ENCODE measurements at places on chromosomes 5 and 9.

DNA sequence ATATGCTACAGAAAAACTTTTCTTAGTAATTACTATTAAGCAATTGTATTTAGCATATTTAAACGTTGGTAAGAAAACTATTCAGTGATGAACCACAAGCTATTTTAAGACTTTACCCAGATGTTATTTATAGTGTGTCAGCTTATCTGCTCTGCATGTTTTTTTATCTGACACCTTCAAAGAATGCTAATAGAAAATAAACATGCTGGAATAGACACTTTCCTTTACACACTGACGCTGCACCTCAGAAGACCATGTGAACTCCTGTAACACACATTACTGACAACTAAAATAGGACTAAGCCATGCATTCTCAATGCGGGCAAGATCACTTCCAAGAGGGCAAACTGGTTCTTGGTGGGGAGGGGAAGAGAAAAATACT, 38.3 kb downstream of the FNIP1 start:
- H3K4me1 ChIP-seq = no peaks in the 10 kb centered on the region
- no peaks in the 10 kb centered on the region for H3K27me3 ChIP-seq
- no peak overlapping the region for H3K4me3 ChIP-seq
- no peaks in the 10 kb centered on the region for H3K36me3 ChIP-seq
- no peak overlapping the region for H3K27ac ChIP-seq

DNA sequence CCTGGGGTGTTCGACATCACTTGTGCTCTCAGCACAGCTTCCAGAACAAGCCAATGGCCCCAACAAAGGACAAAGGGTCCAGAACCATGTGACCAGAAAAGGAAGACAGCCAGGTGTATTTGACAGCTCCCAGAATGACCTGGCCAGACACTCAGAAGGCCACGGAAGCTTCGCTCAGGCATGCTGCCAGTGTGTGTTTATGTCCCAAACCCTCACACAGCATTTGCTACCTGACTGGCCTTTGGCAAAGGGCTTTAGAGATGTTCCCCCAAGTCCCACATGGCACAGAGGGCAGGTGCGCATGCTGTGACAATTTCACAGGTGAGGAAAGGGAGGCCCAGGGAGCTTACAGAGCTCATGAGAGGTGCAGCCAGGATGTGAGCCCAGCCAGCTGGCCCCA, 39.5 kb downstream of the MED10 start:
- H3K27me3 ChIP-seq = no peaks in the 10 kb centered on the region
- DNase-seq = no peak
- H3K27ac ChIP-seq = no peak overlapping the region
- no peaks in the 10 kb centered on the region for H3K36me3 ChIP-seq
- no peaks in the 10 kb centered on the region for H3K4me1 ChIP-seq

- no peak for DNase-seq
- H3K27ac ChIP-seq = no peak overlapping the region
- no peak overlapping the region for H3K4me3 ChIP-seq
- peaks cover 48% of the 10 kb centered on the region for H3K4me1 ChIP-seq
- H3K27me3 ChIP-seq = no peaks in the 10 kb centered on the region
Measured at GRCh38 chr9:33436445-33436844, 10.9 kb downstream of the AQP3 start.

- no peak overlapping the region for H3K27ac ChIP-seq
- no peak overlapping the region for H3K4me3 ChIP-seq
- no peaks in the 10 kb centered on the region for H3K36me3 ChIP-seq
- no peaks in the 10 kb centered on the region for H3K4me1 ChIP-seq
- H3K27me3 ChIP-seq = no peaks in the 10 kb centered on the region
- DNase-seq = no peak
Measured at GRCh38 chr9:121892706-121893105, 200.4 kb downstream of the TTLL11 start.

GRCh38 chr5:146748533-146748932, 130.0 kb downstream of the PPP2R2B start:
- H3K27me3 ChIP-seq = no peaks in the 10 kb centered on the region
- H3K4me1 ChIP-seq = no peaks in the 10 kb centered on the region
- no peak for DNase-seq
- no peaks in the 10 kb centered on the region for H3K36me3 ChIP-seq

GRCh38 chr5:83608122-83608521, 112.5 kb downstream of the HAPLN1 start:
- no peak overlapping the region for H3K4me3 ChIP-seq
- H3K27ac ChIP-seq = no peak overlapping the region

- no peak overlapping the region for H3K27ac ChIP-seq
- no peaks in the 10 kb centered on the region for H3K27me3 ChIP-seq
- no peaks in the 10 kb centered on the region for H3K36me3 ChIP-seq
- no peak overlapping the region for H3K4me3 ChIP-seq
Measured at GRCh38 chr5:107519900-107520354, 150.8 kb downstream of the EFNA5 start.

DNA sequence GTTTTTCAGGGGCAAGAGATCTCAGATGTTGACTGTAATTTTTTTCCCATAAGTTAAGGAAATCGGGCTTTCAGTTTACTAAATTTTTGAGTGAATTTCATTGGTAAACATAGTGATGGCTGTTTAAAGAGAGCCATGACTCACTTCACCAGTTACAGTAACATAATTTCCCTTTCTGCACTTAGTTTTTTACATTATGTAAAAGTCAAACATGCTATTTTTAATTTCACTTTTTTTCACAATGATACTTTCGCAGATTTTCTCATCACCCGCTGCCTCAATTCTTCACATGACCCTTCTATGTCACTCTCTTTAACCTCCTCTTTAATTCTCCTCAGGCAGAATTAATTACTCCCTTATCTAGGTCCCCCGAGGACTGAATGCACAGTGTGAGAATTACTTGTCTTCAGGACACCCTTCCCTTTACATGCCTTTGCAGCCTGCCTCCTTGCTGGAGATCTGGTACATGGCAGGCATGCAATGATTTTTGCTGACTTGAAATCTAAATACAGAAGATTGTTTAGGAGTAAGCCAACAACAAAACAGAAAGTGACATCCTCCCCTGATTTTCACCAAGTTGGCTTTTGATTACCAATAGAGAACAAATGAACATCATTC, 217.5 kb upstream of the S1PR3 start:
- DNase-seq = no peak
- no peaks in the 10 kb centered on the region for H3K4me1 ChIP-seq
- no peaks in the 10 kb centered on the region for H3K27me3 ChIP-seq

DNA sequence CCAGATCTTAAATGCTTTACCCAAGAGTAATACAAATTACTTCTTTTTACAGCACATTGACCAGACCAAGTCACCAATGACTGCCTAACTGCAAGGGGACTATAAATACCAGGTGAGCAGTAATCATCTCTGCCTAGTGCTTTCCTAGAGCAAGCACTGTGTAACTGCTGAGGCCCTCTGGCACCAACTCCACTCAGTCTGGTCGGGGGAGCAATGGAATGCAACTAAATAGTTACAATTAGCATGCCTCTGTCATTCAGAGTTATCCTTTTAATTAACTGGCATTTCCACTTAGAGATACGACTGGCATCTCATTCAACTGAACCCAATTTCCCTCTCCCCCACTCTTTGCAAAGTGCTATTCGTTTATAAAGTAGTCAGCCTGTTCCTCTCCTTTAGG, 1309.1 kb upstream of the DMAC1 start:
- H3K27me3 ChIP-seq = no peaks in the 10 kb centered on the region
- no peak for DNase-seq
- H3K36me3 ChIP-seq = no peaks in the 10 kb centered on the region

DNA sequence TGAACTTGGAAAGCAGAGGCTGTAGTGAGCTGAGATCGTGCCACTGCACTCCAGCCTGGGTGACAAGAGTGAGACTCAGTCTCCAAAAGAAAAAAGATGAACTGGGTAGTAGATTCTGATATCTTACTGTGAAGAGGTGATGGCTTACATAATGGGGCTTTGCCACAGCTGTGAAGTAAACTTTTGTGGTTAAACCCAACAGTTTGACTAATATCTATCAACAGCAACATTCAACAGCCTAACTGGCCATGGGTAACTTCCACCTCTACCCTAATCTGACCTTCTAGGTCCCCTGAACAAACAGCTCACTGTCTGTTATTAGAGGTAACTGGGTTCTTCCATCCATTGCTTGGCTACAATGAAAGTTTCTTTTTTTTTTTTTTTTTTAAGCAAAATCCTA, 52.1 kb downstream of the TLE1 start:
- H3K36me3 ChIP-seq = peaks cover 14% of the 10 kb centered on the region
- DNase-seq = no peak
- H3K4me3 ChIP-seq = no peak overlapping the region
- H3K4me1 ChIP-seq = no peaks in the 10 kb centered on the region
- no peak overlapping the region for H3K27ac ChIP-seq
- H3K27me3 ChIP-seq = no peaks in the 10 kb centered on the region

- no peak overlapping the region for H3K4me3 ChIP-seq
- H3K27ac ChIP-seq = no peak overlapping the region
- no peaks in the 10 kb centered on the region for H3K36me3 ChIP-seq
- no peaks in the 10 kb centered on the region for H3K4me1 ChIP-seq
Measured at GRCh38 chr5:50873595-50874277, 207.3 kb downstream of the PARP8 start.

DNA sequence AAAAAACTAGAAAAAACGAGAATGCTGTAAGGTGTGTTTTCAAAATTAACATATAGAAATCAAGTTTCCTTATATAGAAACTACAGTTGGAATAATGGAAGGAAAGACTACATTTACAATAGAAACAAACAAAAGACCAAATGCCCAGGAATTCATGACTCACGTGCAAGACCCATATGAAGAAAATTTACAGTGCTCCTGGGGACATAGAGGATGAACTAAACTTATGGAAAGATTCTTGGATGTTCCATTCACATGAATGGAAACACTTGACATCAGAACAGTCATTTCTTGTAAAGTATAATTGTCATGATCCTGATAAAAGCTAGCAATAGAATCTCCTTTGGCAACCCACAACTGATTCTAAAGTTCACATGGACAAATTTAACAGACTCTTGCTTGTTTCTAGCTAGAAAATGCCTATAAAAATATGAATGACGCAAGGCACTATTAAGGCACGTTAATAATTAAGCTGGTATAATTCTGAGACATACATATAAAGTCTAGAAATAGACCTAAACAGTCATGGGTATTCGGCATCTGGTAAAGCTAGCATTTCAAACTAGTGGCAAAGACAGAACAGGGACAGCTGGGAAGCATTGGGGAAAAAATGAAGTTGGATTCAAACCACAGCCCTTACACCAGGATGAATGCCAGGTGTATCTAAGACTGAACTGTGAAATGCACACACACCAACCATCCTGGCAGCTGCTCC, 5.1 kb upstream of the ZFP62 start:
- DNase-seq = peak; percentile 81
- H3K27me3 ChIP-seq = no peaks in the 10 kb centered on the region
- peak overlapping the region; percentile 79 for H3K27ac ChIP-seq
- peaks cover 21% of the 10 kb centered on the region for H3K4me1 ChIP-seq
- no peaks in the 10 kb centered on the region for H3K36me3 ChIP-seq

DNA sequence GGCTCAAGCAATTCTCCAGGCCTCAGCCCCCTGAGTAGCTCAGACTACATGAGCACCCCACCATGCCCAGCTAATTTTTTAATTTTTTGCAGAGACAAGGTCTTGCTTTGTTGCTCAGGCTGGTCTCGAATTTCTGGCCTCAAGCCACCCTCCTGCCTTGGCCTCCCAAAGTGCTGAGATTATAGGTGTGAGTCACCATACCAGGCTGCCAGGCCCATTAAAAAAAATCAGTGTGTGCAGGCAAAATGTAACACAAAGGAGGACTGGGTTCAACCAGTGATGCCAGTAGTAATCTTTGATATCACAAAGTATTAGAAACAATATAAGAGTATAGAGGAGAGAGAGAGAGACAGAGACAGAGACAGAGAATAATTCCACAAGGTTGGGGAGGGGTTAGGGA, 322.7 kb downstream of the MSX2 start:
- no peak for DNase-seq
- H3K36me3 ChIP-seq = no peaks in the 10 kb centered on the region
- no peaks in the 10 kb centered on the region for H3K4me1 ChIP-seq
- H3K4me3 ChIP-seq = no peak overlapping the region

DNA sequence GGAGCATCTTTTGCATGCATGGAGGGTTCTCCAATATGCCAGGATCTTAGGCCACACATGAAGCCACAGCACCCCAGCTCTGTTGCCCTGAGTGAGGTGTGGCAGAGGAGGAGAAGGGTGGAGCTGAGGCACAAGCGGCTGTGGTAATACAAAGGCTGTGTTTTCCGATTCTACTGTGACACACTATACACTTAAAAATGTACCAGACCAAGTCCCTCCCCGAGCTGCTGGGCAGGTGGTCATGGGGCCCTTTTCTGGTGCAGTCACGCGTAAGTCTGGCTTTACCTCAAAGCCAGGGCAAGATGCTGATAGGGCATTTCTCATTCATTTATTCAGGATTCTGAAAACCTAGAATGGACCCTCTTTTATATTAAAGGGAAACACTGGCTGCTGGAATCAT, 3.7 kb downstream of the ADGRV1 start:
- DNase-seq = no peak
- no peak overlapping the region for H3K4me3 ChIP-seq
- peaks cover 5% of the 10 kb centered on the region for H3K27me3 ChIP-seq
- no peaks in the 10 kb centered on the region for H3K4me1 ChIP-seq
- H3K27ac ChIP-seq = no peak overlapping the region

DNA sequence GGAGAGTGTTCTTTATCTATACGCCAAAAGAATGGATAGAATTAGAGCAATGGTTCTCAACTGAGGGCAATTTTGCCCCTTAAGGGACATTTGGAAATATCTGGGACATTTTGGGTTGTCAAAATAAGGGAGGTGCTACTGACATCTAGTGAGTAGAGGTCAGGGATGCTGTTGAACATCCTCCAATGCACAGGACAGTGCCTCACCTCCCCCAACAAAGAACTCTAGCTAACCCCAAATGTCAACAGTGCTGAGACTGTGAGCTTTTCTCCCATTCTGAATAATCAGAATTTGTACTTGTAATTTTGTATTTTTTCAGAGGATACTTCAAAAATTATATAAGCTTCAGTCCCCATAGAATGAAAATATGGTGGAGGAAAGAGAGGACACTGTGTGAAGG, 8.6 kb upstream of the SMC5 start:
- H3K27me3 ChIP-seq = no peaks in the 10 kb centered on the region
- DNase-seq = no peak
- no peak overlapping the region for H3K4me3 ChIP-seq
- no peaks in the 10 kb centered on the region for H3K36me3 ChIP-seq

GRCh38 chr5:84961193-84961592, 576.5 kb upstream of the EDIL3 start:
- no peaks in the 10 kb centered on the region for H3K36me3 ChIP-seq
- H3K4me1 ChIP-seq = no peaks in the 10 kb centered on the region
- no peaks in the 10 kb centered on the region for H3K27me3 ChIP-seq

DNA sequence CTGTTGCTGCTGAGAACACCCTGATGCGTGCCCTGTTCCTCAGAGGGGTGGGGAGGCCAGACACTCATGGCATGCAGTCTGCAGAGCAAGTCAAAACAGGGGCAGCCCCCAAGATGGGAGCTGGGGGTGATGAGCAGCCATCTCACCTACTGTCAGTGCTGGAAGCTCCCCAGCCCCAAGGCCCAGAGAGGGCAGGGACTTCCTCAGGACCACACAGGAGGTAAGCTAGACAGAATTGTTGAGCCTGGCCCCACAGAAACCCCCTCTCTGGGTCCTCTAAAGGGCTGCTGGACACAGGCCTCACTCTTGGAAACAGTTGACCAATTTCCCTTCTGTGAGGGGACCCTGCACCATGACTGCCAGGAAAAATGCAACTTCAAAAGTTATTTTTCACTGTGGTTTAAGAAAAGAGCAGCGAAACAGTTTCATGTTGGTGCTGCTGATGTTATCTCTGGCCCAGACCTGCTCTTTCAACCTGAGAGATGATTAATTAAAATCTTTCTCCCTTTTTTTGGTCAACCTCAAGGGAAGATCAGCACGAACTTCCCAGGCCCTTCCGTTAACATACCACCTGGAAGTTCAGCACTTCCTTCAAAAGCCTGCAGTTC, 9.6 kb downstream of the CSF2 start:
- no peaks in the 10 kb centered on the region for H3K36me3 ChIP-seq
- H3K27ac ChIP-seq = no peak overlapping the region
- no peaks in the 10 kb centered on the region for H3K27me3 ChIP-seq
- DNase-seq = no peak

Measured in small intestine (tissue), 16 donors.